Natural killer cell (primary cell): ENCODE measurements at places on chromosomes 12 and 14. TPM values are rescaled to one million over a fixed set of nuclear protein-coding genes. Genes with fewer than 3 reads are reported as not detected.

- DNase-seq, result no peak
Measured at GRCh38 chr12:121250359-121250758, 40.4 kb downstream of the P2RX4 start.

- DNase-seq, result no peak
Measured at GRCh38 chr14:82447586-82447985, 913.9 kb upstream of the SEL1L start.

The SOAT2 gene
- total RNA-seq, result not detected

DNA sequence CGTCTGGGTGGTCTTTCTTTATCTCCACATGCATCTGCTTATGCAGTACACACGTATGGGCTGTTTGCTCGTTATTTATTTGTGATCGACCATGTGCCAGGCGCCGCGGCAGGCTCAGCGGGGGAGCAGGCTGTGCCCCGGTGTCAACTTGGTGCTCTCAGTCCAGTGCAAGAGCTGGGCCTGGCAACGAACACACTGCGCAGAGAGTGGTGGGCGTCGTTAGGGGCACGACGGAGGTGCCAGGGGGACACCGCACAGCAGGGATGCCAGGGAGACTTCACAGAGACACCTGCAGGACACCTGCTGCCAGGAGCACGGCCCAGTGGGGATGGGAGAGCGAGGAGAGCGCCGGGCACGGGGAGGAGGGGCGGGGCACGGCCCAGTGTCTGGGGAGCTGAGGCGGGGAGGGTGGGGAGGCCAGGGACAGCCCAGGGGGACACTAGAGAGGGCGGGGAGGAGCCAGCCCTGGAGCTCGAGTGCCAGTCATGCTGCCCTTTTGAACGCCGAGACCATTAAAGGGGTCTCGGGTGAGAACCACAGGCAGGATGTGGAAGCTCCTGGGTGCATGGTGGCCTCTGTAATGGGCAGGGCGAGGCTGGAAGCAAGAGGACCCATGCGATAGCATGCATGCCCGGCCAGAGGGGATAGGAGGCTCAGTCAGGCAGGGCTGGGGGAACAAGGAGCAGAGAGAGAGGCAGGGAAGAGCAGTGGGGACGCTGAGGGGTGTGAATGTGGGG is 652 bp upstream of the LRCOL1 start:
- no peak for DNase-seq

The TAS2R42 gene
- not detected for total RNA-seq

The FAM181A gene
- total RNA-seq, result not detected

The KCNK10 gene
- total RNA-seq, result not detected

The KCNJ8 gene
- total RNA-seq, result not detected
